NCI-H2029 (cell line): ENCODE measurements at places on chromosomes 7 and 10.

DNA sequence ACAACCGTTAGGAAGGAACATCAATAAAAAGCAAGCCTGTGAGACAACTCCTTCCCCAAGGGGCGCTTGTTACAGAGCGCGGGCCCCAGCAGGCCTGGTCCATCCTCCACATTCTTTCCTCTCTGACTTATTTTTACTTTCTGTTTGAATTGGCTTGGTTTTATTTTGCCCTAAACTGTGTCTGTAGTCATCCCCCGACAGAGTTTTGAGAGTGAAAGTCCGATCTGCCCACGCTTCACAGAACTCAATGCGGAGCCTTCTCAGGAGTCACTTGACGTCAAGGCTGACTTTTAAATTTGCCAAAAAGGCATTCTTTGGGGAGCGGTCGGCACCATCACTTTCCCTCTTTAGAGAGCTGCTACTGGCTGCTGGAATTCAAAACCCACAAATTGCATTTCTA is 150.1 kb upstream of the KLF6 start:
- DNase-seq: no peak

DNA sequence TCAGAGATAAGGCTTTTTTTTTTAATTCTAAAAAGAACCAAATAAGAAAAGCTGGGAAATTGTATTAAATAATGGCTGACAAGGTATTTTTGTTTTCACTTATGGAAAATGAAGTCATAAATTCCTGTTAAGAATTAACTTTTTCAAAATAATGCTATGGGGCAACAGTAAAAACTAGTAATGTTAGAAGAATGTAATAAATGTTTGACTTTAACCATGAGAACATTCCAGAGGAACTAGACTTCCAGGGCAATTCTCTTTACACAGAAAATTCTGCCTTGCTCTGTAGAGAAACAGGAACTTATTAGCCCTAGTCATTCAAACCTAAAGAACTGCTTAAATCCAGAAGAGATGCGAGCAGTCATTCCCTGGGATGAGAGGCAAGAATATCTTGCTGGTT is 571.1 kb downstream of the IPMK start:
- no peak for DNase-seq

DNA sequence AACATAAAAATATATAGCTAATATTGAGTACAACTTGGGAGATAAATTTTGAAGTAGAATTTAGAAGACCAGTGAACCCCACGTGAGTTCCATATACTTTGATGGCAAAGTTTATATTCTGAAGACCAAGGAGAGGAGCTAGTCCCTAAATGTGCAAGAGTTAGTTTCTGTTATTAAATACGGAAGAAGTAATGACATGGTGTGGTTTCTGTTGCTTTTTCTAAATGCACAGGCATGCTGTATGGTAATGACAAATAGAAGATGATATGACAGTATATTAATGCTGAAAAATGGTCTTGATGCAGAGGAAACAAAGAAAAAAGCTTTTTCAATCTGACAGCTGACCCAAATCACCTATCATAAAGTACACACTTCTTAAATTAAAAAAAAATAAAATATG is 101.8 kb downstream of the ST8SIA6 start:
- DNase-seq: no peak

- DNase-seq: no peak
These were observed 28.5 kb downstream of the FOXL3 start for GRCh38 chr7:318476-318875.
